ENCODE measurements at places on chromosomes 12 and 14.

DNA sequence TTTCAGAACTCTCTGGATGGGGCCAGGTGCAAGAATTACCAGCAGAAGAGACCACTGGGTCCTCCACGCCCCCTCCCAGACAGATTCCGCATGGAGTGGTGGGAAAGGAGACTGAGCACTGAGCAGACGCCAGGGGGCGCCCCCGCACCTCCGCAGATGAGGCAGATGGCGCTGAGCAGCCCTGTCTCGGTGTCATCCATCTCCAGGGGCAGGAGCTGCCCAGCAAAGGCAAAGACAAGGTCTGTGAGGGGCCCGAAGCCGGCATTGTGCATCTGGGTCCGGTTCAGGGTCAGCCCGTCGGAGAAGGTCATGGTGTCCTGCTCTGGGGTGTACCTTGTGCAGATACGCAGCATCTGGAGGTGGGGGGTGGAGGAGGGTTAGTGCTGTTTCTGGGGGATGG, 6.3 kb upstream of the ITGB7 start:
- peak; percentile 65 for DNase-seq

GRCh38 chr12:40331886-40332285, 107.1 kb downstream of the LRRK2 start:
- no peak for DNase-seq

DNA sequence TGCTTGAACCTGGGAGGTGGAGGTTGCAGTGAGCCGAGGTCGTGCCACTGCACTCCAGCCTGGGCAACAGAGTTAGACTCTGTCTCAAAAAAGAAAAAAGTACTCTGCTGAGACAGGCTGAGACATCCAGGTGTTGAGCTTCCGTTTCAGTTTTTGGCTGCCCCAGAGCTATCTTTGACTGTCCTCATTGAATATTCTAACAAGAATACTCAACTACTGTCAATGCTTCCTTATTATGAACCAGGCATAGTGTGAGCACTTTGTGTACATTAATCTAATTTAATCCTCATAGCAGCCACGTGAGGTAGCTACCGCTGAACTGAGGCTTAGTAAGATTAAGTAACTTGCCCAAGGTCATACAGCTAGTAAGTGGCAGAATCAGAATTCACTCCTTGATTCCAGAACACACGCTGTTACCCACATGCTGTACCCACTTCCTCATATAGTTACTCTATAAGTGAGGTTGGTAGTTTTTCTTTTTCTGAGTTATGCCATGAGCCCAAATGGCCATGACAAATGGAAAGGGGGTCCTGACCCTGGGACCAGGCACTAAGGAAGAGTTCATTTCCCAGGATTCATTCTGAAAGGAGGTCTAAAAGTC, 11.3 kb downstream of the ALDH1L2 start:
- DNase-seq, result no peak

DNA sequence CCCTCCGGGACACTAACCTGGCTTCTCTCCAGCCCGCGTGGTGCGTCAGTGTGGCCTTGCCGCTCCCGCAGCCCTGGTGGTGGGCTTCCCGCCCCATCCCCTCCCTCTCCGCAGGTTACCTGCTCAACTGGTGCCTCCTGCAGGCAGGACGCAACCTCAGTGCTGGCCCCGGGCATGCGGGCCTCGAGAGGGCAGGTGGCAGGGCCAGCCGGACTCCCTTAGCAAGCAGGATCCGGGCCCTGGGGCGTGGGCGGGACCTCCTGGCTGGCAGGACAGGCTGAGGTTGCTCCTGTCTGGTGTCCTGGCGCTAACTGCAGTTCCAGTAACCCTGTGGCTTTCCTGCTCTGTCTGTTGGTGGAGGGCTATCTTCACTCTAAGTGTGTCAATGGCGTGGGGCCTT, 8.6 kb upstream of the ADSS1 start:
- DNase-seq, result no peak

GRCh38 chr12:62916632-62917425, 18.1 kb downstream of the PPM1H start:
- DNase-seq, result no peak

GRCh38 chr14:84825481-84826251, 704.3 kb upstream of the FLRT2 start:
- peak; percentile 24 for DNase-seq

DNA sequence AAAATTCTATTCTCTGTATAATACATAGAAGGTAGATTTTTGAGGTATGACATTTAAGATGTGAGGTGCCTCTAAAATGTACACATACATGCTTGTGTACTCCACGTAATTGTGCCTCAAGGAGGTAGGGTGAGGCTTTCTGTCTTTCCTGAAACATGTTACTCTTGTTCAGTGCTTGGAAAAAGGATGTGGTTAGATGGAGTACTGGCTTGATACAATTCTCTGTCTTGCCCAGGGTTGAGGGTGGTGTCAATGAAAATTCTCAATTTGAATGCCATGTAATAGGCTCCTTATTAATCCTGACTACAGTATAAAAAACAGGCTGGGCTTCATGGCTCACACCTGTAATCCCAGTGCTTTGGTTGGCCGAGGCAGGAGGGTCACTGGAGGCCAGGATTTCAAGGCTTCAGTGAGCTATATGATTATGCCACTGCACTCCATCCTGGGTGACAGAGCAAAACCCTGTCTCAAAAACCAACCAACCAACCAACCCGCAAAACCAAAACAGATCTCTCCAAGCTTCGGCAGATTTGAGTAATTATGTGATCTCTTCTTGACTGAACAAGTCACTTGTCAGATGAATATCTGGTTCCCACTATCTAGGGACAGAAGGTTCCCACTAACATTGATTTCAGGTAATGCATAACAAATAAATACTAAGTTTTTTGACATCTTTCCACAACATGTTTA, 41.6 kb downstream of the RCOR1 start:
- DNase-seq, result no peak

DNA sequence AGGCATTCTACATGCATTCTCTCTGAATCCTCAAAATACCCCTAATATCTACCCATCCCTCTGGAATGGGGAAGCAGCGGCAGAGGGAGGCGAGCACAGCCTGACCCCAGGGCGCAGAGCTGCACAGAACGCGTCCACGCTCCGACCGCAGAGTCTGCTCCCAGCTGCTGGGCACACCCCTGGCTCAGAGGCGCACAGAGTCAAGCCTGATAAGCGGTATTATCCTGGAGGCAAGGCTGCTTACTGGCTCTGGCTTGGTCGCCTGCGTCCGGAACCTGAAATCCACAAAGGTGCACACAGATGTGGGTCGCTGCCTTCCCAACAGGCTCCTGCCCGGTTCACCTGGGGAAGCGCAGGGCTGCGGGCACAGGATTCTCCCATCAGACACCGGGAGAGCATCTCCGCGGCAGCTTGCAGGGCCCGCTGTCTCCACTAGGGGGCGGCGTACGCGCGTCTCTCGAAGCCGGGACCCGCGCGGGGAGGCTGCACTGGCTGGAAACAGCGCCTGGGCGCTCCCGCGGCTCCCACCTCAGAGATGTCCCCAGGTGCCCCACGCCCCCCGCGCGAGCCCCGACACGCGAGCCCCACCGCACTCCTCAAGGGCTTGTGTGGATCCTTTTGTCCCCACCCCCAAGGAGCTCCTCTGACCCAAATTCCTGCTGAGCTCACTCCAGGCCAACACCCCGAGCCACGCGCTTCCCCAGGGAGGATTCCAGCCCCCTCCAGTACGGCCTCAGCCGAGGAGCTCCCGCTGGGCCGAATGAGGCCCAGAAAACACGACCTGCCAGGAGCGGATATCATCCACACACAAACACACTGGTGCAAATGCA, 120.1 kb upstream of the FZD10 start:
- DNase-seq, result peak; percentile 2

DNA sequence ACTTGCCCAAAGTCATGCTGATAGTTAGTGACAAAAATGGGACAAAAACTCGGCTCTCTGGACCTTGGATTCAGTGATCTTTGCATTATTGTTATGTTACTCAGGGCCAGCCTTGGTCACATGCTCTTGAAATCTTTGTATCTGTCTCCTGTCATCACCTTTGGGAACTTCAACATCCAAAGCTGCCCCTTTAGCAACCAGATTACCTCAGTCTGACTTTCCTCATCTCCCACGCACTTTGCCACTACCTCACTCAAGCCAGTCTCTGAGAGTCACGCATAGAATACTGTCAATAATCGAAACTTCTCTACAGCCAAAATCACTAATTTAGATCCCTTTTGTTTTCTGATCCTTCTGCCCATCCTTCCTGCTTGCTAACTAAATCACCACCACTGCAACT, 90.8 kb upstream of the DAAM1 start:
- peak; percentile 37 for DNase-seq

GRCh38 chr12:67676624-67677023, 28.1 kb downstream of the DYRK2 start:
- DNase-seq, result no peak

DNA sequence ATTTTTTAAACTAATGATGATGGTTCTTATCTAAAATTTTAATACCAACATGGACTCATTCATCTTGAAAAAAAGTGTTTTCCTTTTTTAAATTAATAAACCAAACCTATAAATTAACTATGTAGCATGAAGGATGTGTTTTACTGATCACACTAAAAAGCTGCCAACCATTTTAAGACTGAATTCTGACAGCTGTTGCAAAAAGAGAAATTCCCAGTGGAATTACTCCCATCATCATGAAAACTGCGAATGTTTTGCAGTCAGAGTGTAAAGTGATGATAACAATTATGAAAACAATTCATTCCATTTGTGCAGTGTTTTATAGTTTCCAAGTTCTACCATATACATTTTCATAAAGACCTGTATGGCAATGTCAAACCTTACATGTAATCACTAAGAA, 232.8 kb downstream of the SLC2A13 start:
- no peak for DNase-seq

- no peak for DNase-seq
Observed at GRCh38 chr12:124286971-124287370, 7.9 kb upstream of the RFLNA start.

GRCh38 chr14:56244138-56244789, 126.1 kb downstream of the PELI2 start:
- peak; percentile 23 for DNase-seq

DNA sequence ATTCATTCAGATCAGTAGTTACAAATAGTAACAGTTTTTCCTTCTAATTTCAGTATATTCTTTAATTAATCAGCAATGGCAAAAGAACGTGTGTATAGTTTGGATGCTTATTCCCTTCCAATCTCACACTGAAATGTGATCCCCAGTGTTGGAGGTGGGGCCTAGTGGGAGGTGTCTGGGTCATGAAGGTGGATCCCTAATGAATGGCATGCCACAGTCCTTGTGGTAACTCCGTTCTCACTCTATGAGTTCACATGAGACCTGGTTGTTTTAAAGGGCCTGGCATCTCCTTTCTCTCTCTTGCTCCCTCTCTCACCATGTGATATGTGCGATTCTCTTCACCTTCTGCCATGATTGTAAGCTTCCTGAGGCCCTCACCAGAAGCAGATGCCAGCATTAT, 18.9 kb upstream of the SYNDIG1L start:
- DNase-seq, result no peak

DNA sequence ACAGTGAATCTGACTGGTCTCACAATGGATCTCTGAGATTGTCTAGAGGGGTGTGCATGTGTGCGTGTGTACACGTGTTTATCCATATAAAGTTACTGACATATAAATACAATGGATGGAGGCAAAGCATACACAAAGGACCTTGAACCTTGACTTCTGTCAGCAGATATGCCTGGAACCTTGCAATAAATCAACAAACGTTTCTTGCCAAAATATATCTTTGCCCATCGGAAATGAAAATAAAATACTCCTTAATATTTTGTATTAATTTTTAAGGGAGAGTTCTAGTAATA, 52.1 kb upstream of the KCNJ8 start:
- DNase-seq, result no peak

GRCh38 chr12:53057816-53058500, 8.1 kb downstream of the TNS2 start:
- DNase-seq, result no peak

- no peak for DNase-seq
Observed at GRCh38 chr12:132066345-132066685, 77.8 kb downstream of the DDX51 start.

DNA sequence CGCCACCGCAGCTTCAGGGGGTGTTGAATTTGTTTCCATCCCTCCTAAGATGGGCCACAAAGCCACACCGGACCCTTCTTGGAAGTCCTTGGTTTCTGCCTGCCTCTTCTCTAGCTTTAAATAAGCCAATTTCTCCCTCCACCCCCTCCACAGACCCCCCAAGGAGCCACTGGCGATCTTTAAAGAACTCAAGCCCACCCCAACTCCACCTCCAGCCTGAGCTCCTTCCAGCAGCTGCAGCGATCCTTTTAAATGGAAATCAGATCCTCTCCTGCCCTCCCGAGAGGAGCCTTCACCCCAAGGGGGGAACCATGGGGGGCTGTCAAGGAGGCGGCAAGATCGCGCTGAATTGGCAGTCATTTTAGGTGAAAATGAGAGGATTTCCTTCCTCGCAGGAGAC, 133.1 kb downstream of the NCOR2 start:
- DNase-seq, result no peak

- no peak for DNase-seq
Observed at GRCh38 chr14:68762953-68763764, 29.7 kb downstream of the ZFP36L1 start.

DNA sequence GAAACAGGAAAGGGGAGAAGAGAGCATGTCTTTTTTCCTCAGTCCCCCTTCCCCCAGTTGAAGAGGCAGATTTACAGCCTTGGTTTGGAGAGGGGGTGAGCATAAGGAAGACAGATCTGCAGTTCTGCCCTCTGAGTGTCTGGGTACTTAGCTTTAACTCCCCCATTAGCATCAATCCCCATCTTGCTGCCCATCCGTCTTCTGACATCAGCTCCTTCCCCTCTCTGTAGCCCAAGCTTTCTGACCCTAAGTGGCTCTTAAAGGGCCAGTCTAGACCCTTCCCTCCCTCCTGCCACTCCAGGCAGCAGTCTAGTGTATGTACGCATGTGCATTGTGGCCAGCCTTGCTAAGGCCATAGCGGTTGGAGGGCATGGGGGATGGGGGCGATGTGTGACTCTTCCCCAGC, 7.3 kb downstream of the GPR84 start:
- no peak for DNase-seq

GRCh38 chr14:37027188-37027824, 145.1 kb downstream of the SLC25A21 start:
- DNase-seq, result no peak

- DNase-seq, result peak; percentile 31
Observed at GRCh38 chr12:120944645-120945217, 33.6 kb upstream of the HNF1A start.

- no peak for DNase-seq
Observed at GRCh38 chr14:86055512-86056075, 525.6 kb downstream of the FLRT2 start.

Measured in brain microvascular endothelial cell (primary cell).